ENCODE measurements at places on chromosomes 4 and X.

- peak; percentile 92 for DNase-seq
Observed at GRCh38 chr4:1009542-1010394, 1.7 kb upstream of the FGFRL1 start.

- DNase-seq = no peak
Observed at GRCh38 chr4:91359041-91360031, 944.4 kb upstream of the GRID2 start.

DNA sequence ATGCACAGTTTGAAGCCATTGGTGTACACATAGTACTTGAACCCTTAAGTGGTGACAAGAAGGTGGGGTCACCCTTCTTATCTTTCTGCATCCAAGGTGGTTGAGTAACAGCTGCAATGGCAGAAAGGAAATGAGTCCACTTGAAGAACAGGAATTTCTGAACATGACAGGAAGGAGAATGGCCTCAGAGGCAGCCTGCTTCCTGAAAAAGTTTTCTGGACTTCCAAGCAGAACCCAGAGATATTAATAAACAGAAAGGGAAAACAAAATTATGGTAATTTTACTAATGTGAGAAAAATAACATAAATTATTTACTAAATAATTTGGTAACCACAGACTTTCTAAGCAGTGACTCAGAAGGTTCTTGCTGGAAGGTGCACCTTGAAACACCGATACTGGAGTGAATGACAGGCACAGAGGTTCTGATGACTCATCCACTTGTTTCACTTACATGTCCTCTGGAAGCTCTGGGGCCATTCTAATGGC lies 119.9 kb upstream of the HS3ST1 start:
- DNase-seq = no peak

DNA sequence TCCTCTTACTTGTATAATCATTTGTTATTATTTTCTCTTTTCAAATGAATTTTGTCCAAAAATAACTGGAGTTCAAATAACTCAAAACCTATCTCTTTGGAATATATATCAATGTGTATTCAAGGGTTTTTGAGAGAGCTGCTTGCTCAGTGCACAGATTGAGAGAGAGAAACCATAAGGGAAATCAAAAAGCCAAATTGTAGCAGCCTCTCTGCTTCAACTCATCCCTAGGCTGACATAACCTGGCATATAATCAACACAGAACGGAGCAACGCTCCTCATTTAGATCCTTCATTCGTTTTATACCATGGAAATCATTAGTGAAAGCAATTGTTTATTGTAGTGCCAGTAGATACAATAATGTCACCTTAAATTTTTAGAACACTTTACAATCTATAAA lies 1.8 kb upstream of the GPM6A start:
- DNase-seq = no peak

DNA sequence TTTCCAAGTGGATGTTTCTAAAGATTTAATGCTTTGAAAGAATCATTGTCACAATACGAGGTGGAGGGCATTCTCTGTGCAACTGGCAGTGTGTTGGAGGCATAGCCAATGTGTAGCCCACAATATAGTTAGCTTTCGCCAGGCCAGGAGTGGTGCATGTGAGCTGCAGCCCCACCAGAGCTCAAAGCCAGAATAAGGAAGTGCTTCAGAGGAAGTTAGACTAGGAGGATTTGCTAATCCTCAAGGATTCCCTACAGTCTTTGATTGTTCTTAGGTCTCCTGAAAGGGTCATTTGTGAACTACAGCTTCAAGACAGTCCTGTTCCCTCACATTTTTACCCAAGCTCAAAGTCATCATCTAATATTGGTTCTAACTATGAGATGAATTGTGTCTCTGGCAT lies 16.4 kb downstream of the TRPC5OS start:
- DNase-seq = no peak

GRCh38 chr4:27057053-27057452 lies 196.4 kb downstream of the STIM2 start:
- DNase-seq = no peak

GRCh38 chr4:25844961-25845712 lies 17.7 kb downstream of the SEL1L3 start:
- no peak for DNase-seq

DNA sequence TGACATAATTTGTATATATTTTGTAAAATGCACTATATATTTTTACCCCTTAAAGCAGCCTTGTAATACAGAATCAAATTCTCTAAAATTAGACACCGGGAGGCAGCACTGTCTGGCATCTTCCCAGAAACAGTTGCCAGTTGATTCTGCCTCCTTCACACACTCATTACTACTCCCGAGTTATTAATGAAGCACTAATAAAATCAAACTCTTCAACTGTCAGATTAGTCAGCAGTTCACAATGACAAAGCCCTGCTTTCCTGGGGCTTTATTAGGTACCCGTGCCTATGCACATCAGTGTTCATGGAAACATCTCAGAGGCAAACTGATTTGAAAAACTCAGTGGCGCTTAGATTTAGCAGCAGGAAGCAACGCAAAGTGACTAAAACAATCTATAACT lies 103.5 kb upstream of the VEGFC start:
- no peak for DNase-seq

DNA sequence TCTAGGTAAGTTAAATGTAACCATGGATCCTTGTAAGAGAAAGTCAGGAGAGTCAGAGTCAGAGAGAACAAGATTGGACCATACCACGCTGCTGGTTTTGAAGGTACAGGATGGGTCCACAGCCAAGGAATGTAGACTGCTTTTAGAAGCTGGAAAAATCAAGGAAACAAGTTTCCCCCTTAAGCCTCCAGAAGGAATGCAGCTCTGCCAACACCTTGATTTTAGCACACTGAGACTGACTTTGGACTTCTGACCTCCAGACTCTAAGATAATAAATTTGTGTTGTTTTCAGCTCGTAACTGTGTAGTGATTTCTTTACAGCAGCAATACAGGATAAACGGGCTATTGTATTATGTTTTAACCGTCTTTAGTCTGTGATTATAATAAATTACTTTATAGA lies 108.0 kb upstream of the USP38 start:
- DNase-seq = no peak

- DNase-seq = no peak
Observed at GRCh38 chrX:17737710-17737985, 355 bp downstream of the SCML1 start.

DNA sequence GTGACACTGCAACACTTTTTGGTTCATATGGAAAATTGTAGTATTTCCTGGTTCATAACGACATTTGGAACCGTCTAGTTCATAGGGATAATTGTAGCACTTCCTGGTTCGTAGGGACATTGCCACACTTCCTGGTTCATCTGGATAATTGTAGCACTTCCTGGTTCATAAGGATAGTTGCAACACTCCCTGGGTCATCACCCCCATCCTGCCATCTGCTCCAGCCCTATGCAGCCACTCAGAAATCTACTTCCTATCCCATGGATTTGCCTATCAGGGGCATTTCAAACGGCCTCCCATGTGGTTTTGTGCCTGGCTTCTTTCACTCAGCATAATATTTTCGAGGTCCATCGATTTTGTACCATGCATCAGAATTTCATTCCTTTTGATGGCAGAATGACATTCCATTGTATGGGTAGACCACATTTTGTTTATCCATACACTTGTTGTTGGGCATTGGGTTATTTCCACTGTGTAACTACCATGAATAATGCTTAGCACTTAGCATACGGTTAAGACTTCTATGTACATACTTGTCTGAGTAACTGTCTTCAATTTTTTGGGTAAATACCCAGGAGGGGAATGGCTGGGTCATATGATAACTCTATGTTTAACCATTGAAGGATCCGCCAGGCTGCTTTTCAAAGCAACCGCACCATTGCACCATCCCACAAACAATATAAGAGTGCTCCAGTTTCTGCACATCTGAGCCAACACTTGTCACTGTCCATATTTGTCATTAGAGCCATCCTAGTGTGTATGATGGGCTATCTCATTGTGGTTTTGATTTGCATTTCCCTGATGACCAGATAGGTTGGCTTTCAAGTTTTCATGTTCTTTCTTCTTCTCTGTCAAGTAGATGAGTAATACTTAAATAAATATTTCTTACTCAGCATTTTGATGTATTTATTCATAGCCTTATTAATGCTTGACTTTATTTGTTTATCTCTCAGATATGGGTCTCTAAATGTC lies 58.3 kb upstream of the CD99 start:
- DNase-seq = no peak

DNA sequence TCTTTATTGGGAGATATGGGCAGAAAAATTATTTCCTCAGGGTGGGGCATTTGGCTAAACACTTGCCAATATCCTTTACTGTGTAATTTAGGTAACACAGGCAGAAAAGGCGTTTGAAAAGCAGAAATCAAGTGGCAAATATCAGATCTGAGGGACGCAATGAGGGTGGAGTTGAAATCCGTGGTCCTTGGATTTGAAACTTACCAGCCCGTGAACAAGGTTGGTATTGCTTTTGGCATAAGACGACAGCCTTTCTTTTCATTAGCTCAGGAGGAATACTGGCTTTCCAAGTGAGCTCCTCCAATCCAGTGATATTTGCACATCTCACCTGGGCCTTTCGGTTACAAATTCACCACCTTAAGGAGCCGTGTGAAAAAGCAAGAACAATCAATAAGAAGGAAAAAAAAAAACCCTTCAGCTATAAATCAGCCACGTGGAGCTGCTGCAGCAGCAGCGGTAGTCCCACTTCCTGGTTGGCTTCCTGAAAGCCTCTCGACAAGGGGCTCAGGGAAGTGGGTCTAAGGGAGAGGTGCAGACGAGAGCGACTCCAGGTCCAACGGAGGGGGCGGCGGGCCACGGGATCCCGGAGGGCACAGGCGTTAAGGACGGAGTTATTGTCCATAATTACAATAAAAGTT lies 734 bp upstream of the GALNT7 start:
- DNase-seq = no peak

DNA sequence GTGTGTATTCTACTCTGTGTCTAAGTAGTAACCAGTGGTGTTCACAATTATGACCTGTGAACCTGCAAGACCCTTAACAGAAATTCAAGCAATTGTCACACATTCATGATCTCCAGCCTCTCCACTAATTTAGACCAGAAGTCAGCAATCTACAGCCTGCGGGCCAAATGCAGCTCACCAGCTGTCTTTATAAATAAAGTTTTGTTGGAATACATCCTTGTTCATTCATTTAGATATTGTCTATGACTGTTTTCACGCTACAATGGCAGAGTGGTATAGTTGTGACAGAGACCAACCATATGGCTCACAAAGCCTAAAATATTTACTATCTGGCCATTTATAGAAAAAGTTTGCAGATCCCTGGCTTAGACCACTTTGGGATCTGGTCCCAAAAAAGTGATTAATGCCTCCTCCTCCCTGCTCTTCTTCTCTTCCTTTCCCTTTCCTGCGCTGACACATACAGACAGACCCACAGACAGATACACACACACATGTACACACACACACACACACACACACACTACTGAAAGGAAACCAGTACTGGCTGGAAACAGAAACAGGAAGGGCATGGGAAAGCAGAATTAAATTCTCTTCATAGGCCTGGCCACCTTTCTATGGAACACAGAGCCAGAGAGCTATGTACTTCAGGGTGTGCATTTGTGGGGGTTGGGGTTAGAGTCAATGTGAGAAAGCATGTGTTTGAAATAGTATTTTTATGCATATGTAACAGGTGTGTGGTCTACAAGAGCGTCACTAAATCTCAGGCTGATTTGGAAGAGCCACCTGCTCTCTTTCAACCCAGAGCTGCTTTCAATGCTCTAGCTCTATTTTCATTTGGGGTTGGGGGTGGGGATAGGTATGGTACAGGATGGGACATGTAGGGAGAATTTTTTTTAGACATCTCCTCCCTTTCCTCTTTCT lies 49.7 kb upstream of the TMEM164 start:
- no peak for DNase-seq

- no peak for DNase-seq
Observed at GRCh38 chrX:1305411-1305810, 31.2 kb upstream of the IL3RA start.

- no peak for DNase-seq
Observed at GRCh38 chr4:118784776-118785175, 51.1 kb downstream of the SEC24D start.

DNA sequence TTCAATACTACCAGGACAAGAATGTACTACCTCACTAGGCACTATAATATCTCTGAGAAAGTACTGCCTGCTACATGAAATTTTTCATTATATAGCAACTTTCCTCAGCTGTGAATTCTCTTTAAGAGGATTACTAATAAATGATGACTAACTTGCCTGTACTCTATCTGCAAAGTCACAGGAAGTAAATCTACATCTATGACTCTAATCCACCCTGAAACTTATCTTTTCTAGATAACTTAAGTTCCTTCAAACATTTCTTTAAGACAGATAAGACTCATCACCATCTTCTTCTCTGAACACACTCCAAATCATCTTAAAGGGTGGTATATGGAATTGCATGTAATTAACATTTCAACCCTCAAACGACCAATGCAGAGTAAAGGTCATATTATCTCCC lies 28.8 kb downstream of the RPS6KA3 start:
- DNase-seq = no peak

GRCh38 chrX:96615448-96615847 lies 69.2 kb upstream of the DIAPH2 start:
- no peak for DNase-seq

DNA sequence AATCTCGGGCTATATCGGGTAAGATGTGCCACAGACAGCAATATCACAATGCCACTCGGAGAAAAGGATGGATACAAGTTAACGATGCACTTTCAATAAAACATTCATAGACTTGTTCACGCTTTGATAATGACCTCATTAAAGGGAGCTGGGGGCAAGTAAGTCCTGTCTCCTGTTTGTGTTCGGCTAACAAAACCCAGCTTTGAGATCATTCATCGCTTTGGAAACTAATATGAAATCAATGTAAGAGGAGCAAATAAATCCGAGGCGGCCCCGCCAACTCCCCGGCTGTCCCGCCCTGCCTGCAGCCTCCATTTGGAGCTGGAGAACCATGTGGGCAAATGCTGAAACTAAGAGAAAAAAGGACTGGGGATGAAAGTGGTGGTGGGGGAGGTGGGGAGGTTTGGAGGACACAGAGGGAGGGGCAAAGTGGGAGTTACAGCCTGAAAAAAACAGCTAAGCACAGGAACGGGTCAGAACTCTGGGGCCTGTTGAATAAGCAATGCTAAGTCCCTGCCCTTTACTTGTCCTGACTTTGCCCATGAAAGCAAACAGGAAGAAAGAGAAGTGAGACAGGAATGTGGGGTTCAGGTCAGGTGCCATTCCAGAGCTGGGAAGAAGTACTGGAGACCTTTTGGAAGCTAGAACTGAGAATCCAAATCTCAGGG lies 3.5 kb upstream of the GSX2 start:
- no peak for DNase-seq

DNA sequence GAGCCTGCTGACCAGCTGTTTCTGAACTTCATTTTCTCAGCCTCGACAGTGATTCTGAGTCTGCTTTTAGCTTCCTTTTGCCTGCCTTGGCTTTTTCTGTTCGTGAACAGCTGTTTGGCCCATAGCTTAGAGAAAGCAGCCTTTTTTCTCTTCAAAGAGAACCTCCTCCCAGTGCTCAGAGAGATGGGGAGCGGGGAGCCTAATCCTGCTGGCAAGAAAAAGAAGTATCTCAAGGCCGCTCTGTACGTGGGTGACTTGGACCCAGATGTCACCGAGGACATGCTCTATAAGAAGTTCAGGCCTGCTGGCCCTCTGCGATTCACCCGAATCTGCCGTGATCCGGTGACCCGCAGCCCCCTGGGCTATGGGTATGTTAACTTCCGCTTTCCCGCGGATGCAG lies 756 bp downstream of the PABPC5 start:
- DNase-seq = no peak

- no peak for DNase-seq
Observed at GRCh38 chr4:149630064-149630463, 185.6 kb downstream of the IQCM start.

- peak; percentile 68 for DNase-seq
Observed at GRCh38 chr4:6332042-6332668, 62.5 kb downstream of the WFS1 start.

- DNase-seq = no peak
Observed at GRCh38 chr4:26130841-26131432, 189.9 kb upstream of the RBPJ start.

Measured in activated CD8-positive, alpha-beta memory T cell treated with anti-CD3 and anti-CD28 coated beads, Interleukin-2, amount 50 U/mL, for 48 hours (primary cell).